ENCODE measurements at places on chromosomes 7 and 10. TPM values are rescaled to one million over a fixed set of nuclear protein-coding genes. Genes with fewer than 3 reads are reported as not detected.

Gene PLAU
- 15.9 TPM for total RNA-seq

Gene SORCS1
- 1.4 TPM for total RNA-seq

Gene POU6F2
- not detected for total RNA-seq

Gene TAS2R41
- not detected for total RNA-seq

Gene LANCL2
- 6.4 TPM for total RNA-seq

Gene ANKRD16
- total RNA-seq: 2.8 TPM

Gene TMEM184A
- 204 TPM for total RNA-seq

Gene HERC4
- total RNA-seq: 23.6 TPM

Gene DNAJB6
- 177 TPM for total RNA-seq

Gene TPST1
- 12.3 TPM for total RNA-seq

Gene PGAM1
- total RNA-seq: 310 TPM

Gene CRYGN
- total RNA-seq: not detected

Gene SORCS3
- total RNA-seq: not detected
